Spleen (tissue), 13 donors: ENCODE measurements at places on chromosomes 4 and X. TPM values are rescaled to one million over a fixed set of nuclear protein-coding genes. Genes with fewer than 3 reads are reported as not detected.

The CACNA1F gene
- total RNA-seq: 0.63 TPM

The FMR1NB gene
- not detected for total RNA-seq

The SCARB2 gene
- 188 TPM for total RNA-seq

The MAGEB17 gene
- total RNA-seq: not detected

The CDKN2AIP gene
- 27.9 TPM for total RNA-seq

GRCh38 chr4:147844781-147845180 lies 112.9 kb downstream of the ARHGAP10 start:
- no peak overlapping the region for H3K27ac ChIP-seq
- H3K4me3 ChIP-seq: no peak overlapping the region
- H3K27me3 ChIP-seq: no peaks in the 10 kb centered on the region
- H3K36me3 ChIP-seq: no peaks in the 10 kb centered on the region

DNA sequence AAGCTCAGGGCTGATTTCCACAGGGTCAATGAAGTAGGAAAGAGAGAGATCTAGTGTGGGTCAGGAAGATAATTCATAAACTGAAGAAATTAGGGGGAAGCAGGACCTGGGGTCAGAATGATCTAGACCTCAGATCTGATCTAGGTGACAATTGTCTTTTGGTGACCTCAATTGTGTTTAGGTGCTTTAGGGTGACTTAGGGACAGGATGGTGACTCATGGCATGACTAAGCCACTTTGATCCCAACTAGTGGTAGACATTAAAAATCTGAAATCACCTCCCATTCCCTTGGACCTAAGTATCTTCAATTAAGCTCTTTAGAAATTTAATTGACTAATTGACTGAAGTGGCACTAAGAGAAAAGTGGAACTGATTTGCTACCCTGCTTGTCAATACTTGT lies 36.7 kb upstream of the GRXCR1 start:
- no peaks in the 10 kb centered on the region for H3K27me3 ChIP-seq
- H3K27ac ChIP-seq: no peak overlapping the region
- no peaks in the 10 kb centered on the region for H3K36me3 ChIP-seq
- no peaks in the 10 kb centered on the region for H3K4me1 ChIP-seq
- no peak overlapping the region for H3K4me3 ChIP-seq
